ENCODE measurements at places on chromosomes 7 and 10. TPM values are rescaled to one million over a fixed set of nuclear protein-coding genes. Genes with fewer than 3 reads are reported as not detected.

DNA sequence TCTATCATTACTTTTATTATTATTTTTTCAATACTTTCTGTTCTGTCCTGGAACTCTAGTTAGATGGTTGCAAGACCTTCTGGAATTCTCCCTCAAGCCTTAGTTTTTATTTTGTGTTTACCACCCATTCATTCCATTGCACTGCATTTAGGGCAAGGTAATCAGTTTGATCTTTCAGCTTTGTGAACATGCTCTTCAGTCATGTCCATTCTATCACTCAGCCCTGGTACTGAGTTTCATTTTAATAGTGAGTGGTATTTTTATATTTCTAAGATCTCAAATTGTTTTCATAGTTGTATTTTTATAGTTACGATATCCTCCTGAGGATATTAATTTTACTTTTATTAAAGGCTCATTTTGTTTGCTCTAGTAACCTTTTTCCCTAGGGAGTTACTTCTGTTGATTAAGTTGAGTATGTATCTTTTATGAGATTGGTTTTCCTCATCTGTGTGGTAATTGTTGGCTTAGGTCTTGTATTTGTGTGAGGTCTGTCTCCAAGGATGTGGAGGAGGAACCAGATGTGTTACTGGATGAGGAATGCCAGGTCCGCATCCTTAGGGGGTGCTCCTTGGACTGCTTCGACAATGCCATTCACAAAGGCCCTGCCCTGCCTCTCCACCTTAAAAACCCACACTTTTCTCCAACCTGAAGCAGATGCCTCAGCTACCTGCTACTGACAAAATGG lies 46.7 kb upstream of the RAB18 start:
- DNase-seq = no peak
- no peak overlapping the region for H3K4me3 ChIP-seq
- H3K4me1 ChIP-seq = no peaks in the 10 kb centered on the region

DNA sequence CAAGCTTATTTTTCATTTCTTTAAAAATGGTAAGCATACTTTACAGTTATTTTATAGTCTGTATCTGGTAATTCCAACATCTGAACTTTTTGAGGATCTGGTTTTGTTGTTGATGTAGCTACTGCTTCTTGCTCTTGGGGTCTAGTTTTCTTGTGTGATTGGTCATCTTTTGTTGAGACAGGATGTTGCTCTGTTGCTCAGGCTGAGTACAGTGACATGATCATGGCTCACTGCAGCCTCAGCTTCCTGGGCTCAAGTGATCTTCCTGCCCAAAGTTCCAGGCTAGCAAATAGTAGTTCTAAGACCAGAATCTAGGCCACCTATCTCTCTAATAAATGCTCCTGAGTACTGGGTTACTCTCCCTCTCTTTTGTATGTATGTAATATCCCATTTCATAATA lies 75.7 kb downstream of the NRCAM start:
- DNase-seq = no peak
- H3K4me3 ChIP-seq = no peak overlapping the region
- H3K27ac ChIP-seq = no peak overlapping the region
- no peaks in the 10 kb centered on the region for H3K27me3 ChIP-seq
- H3K36me3 ChIP-seq = no peaks in the 10 kb centered on the region

DNA sequence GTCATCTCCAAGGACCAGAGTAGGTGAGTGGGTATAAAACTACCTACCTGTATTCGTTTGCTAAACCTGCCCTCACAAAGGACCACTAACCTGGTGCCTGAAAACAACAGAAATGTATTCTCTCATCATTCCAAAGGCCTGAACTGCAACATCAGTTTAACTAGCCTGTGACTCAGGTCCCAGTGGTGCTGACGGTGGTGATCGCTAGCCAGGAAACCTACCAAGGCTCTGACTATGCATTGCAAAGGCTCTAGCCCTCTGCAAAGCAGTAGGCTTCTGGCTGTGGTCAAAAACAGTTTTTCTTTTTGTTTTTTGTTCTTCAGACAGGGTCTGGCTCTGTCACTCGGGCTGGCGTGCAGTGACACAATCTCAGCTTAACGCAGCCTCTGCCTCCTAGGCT lies 107.5 kb downstream of the NPTX2 start:
- H3K4me1 ChIP-seq = no peaks in the 10 kb centered on the region
- H3K27me3 ChIP-seq = no peaks in the 10 kb centered on the region
- DNase-seq = no peak
- no peaks in the 10 kb centered on the region for H3K36me3 ChIP-seq

- no peaks in the 10 kb centered on the region for H3K27me3 ChIP-seq
- no peaks in the 10 kb centered on the region for H3K36me3 ChIP-seq
- no peak for DNase-seq
- no peak overlapping the region for H3K27ac ChIP-seq
- no peaks in the 10 kb centered on the region for H3K4me1 ChIP-seq
- no peak overlapping the region for H3K4me3 ChIP-seq
Observed at GRCh38 chr10:30093303-30093950, 34.0 kb upstream of the JCAD start.

- H3K27me3 ChIP-seq = no peaks in the 10 kb centered on the region
- no peaks in the 10 kb centered on the region for H3K4me1 ChIP-seq
- H3K4me3 ChIP-seq = no peak overlapping the region
- H3K36me3 ChIP-seq = no peaks in the 10 kb centered on the region
- no peak for DNase-seq
- no peak overlapping the region for H3K27ac ChIP-seq
Observed at GRCh38 chr10:104515678-104516199, 125.4 kb upstream of the SORCS3 start.

DNA sequence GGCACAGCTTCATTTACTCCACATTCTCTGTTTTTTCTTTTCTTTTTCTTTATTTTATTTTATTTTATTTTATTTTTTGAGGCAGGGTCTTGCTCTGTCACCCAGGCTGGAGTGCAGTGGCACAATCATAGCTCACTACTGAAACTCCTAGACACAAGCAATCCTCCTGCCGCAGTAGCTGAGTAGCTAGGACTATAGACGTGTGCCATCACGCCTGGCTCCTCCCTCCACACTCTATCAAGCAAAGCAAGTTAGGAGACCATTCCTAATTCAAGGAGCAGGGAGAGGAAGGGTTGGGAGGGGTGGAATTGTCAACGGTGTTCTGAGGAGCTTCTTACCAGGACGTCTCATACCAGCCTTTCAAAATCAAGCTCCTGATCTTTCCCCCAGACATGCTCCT lies 52.4 kb downstream of the OAT start:
- H3K4me1 ChIP-seq = no peaks in the 10 kb centered on the region
- no peak for DNase-seq
- no peak overlapping the region for H3K27ac ChIP-seq

DNA sequence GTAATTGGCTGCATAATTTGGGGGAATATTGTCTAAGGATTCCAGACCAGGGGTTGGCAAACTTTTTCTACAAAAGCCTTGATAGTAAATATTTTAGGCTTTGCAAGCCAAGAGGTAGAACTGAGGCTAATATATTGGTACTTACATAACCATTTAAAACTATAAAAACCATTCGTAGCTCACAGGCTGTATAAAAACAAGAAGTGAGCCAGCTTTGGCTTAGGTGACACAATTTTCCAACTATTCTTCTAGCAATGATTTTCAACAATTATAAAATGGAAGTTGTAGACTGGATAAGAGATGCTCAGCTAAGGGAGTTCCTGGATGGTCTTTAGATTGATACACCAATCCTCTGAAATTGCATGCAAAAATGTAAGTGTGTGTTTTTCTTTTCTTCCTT lies 1.4 kb downstream of the GPR141 start:
- no peaks in the 10 kb centered on the region for H3K4me1 ChIP-seq
- peaks cover 3% of the 10 kb centered on the region for H3K27me3 ChIP-seq
- no peak for DNase-seq
- H3K4me3 ChIP-seq = no peak overlapping the region
- H3K36me3 ChIP-seq = no peaks in the 10 kb centered on the region

ELOVL3 gene
- total RNA-seq = not detected

DNA sequence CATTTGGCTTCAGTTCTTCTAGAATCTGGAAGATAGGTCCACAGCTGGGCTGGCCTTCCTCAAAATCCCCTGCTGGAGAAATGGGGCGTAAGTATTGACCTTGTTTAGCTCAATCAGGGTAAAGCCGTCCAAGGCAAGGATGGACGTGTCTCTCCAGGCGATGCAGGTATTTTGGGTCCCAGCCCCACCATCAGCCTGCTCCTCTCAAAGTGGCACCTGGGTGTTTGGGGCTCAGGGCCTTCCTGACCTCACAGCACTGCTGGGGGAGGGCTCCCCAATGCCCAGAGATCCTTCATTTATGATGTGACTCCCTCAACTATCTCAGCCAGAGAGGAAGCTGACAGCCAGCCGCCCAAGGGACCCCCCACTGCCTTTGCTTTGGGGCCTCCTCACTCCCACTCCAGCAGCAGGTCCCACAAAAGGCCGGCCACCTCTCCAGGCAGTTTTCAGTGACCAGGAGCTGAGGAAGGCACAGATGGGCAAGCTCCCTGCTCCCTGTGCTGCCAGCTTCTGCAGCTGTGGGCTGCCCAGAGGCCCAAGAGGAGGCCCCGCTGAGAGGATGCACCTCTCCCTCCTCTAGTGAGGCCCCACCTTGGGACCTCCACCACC lies 140.0 kb upstream of the TCERG1L start:
- H3K4me1 ChIP-seq = no peaks in the 10 kb centered on the region
- no peaks in the 10 kb centered on the region for H3K27me3 ChIP-seq
- DNase-seq = no peak
- no peaks in the 10 kb centered on the region for H3K36me3 ChIP-seq

TRPV5 gene
- 0.08 TPM for total RNA-seq

Data from pancreas (tissue), 10 donors.